ENCODE measurements at places on chromosomes 5 and 9.

GRCh38 chr9:130899051-130899748 lies 2.6 kb upstream of the QRFP start:
- no peak for DNase-seq

DNA sequence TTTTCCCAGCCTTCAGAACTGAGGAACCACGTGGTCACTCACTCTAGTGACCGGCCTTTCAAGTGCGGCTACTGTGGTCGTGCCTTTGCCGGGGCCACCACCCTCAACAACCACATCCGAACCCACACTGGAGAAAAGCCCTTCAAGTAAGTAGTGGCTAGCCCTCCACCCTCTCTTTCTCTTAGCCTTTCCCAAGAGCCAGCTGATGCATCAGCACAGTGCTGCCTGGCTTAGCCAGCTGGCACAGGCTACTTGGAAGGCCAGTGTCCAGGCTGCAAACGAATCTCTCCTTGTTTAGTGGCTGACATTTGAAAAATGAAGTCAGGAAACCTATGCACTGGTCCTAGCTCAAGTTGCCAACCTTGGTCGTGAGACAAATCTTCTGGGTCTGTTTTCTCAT lies 91.1 kb downstream of the PRDM6 start:
- no peak for DNase-seq

- DNase-seq = no peak
Observed at GRCh38 chr9:4065054-4065453, 234.8 kb downstream of the GLIS3 start.

DNA sequence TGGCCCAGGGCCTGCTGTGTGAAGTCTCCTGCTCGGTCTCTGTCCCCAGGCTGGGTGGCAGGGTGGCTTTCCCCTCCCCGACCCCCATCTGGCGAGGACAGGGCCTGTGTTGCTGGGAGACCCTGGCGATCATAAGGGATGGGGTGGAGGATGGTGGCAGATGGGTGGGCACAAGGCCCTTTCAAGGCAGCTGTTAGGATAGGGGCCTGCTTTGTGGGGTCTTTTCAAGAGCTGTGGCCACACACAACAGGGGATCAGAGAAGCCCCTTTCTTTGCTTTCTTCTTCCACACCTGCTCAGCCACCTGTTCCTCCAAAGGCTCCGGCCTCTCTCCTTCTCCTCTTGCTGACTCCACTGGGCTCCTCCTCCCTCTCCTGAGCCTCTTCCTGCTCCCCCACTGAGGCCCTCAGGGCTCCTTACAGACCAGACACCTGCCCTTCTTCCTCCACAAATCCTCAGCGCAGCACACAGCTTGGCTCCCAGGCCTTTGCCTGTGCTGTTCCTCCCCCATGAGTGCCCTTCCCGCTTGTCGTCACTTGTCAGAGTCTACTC lies 15.0 kb upstream of the NEURL1B start:
- DNase-seq = no peak

- peak; percentile 24 for DNase-seq
Observed at GRCh38 chr9:110923601-110924000, 114.7 kb downstream of the LPAR1 start.

- no peak for DNase-seq
Observed at GRCh38 chr9:110763568-110763967, 95.0 kb downstream of the MUSK start.

DNA sequence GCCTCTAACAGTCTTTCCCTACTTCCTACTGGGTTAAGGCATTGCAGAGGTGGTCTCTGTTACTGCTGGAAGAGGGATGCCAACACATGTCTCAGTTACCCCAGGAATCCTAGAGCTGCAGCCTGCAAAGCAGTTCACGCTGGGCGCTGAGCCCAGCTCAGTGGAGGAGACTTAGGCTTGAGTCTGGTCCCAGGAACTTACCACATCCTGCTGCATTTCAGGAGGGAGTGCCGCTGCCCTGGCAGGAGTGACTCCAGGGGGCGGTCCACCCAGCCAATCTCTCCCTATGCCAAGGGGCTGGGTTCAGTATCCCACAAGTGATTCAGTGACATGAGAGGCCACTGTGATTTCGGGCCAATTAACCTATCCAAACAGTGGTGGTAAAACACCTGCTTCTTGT lies 7.6 kb downstream of the TTC16 start:
- no peak for DNase-seq

- no peak for DNase-seq
Observed at GRCh38 chr5:168734620-168735300, 155.6 kb upstream of the PANK3 start.

DNA sequence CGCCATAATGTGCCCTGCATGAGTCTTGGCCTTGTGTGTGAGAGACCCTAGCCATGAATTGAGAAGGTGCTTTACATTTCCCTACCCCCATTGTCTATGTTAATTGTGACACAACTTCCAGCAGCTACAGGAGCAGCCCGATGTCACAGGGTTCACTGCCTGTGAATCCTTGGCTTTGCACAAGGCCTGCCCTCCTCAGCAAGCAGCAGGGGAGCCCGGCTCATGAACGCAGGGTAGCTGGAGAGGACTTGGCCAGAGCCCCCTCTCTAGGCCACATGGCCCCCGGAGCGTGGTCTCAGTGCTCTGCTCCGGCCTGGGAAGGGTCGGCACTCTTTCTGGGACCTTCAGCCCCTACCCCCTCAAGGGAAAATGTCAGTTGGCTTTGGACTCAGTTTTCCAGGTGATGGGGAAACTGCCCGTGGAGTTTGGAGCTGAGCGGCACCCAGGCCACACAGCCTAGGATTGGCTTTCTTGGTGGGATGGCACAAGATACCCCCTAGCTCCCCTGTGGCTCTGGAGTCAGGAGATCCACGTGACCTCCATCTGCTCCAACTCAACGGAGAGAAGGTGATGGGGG lies 160.8 kb downstream of the DAB2IP start:
- DNase-seq = no peak

DNA sequence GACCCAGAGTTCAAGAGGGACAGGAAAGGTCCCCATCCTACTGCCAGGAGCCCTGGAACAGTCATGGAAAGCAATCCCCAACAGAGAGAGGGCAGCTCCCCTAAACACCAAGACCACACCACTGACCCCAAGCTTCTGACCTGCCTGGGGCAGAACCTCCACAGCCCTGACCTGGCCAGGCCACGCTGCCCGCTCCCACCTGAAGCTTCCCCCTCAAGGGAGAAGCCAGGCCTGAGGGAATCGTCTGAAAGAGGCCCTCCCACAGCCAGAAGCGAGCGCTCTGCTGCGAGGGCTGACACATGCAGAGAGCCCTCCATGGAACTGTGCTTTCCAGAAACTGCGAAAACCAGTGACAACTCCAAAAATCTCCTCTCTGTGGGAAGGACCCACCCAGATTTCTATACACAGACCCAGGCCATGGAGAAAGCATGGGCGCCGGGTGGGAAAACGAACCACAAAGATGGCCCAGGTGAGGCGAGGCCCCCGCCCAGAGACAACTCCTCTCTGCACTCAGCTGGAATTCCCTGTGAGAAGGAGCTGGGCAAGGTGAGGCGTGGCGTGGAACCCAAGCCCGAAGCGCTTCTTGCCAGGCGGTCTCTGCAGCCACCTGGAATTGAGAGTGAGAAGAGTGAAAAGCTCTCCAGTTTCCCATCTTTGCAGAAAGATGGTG lies 31.6 kb downstream of the CD180 start:
- DNase-seq = no peak

DNA sequence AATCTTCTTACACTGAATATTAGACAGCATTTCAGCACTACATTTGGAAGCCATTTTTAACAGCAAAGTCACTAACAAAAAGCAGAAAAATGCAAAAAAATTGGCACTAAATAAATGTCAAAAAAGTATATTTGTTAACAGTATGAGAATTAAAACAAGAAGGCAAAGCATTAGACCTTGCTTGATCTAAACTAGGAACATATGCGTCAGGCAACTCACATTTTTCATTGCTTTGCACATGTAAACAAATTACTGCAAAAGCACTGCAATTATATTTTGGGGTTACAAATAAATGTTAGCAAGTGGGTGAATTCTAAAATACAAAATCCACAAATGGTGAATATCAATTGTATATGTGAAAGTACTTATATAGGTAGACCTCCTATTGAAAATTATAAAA lies 49.0 kb upstream of the RAPGEF6 start:
- DNase-seq = no peak

DNA sequence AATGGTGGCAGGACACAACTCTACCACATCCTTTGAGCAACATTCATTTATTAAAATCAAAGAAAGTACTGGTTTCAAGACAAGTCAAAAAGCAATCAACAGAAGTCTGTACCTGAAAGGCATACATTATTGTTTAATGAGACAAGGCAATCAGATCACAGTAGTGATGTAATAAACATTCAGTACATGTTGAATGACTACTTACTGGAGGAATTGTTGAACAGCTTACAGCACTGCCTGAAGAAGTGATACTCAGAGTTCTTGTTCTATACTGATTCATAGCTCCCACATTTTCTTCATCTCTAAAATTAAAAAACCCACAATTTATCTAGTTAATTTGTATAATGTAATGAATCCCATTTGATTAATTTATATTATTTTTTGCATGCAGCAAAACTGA lies 18.2 kb downstream of the RIOK2 start:
- no peak for DNase-seq

DNA sequence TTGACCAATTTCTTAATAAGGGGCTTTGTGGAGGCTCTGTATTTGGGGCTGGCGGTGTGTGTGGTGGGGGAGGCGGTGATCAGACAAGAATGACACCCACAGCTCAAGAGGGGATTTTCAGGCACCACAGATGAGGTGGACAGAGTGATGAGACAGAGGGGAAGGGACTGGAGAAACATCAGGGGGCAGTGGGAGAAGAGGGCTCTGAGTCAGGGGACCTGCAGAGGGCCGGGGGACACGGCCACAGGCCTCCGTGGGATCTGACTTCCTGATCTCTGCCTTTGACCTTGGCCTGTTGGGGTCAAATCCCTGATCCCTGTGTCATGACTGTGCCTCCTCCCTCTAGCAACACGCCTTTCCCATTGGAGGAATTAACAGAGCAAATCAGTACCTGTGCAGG lies 197.7 kb downstream of the C9orf50 start:
- no peak for DNase-seq

DNA sequence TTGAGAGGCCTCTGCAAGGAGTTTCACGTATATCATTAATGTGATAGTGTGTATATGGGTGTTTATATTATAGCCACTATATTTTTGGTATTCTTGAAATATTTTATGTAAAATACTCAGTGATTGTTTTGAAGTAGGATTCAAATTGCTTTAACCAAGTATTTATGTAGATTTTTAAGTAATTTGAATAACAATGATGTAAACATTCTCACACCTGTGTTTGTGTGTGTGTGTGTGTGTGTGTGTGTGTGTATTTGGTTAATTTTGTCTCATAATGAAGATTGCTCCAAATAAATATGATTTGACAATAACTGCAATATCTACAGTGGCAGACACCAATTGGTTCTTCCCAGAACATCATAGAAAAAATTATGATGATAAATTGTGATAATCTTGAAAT lies 293.4 kb downstream of the CD180 start:
- no peak for DNase-seq

- no peak for DNase-seq
Observed at GRCh38 chr9:2178034-2178734, 163.0 kb downstream of the SMARCA2 start.

- peak; percentile 43 for DNase-seq
Observed at GRCh38 chr5:149887622-149888183, 56.9 kb downstream of the PDE6A start.

- no peak for DNase-seq
Observed at GRCh38 chr9:104448036-104448435, 56.0 kb upstream of the OR13F1 start.

- no peak for DNase-seq
Observed at GRCh38 chr5:133381571-133382365, 230.6 kb downstream of the FSTL4 start.

DNA sequence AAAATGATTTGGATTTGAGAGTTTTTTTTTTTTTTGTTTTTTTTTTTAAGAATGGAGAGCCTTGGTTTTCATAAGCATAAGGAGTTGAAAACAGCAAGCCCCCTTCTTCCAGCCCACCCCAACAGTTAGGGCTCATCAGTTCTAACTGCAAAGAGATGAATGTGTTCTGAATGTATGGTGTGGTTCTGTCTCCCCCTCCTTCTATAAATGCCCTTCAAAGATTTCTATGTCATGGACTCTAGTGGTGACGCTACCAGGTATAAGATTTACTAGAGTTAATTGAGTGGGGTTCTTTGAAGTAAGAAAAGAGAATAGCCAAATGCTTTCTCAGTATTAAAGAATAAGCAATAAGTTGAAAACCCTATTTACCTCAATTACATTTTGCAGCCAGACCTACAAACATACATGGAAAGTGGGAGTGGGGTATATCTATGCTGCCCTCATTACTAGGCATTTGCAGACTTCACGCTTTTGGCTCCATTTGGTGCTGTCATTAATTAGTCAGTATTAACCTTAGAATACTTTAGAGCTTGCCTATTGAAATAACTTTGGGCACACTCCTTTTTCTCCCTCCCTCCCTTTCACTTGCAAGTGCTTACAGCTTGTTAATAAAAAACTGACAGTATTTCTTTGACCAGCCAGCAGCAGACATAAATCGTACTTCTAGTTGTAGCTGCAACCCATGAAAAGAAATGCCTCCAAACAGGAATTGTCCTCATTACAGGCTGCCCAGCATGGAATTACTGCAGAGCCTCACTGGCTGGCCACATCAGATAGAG lies 667.2 kb upstream of the ZNF608 start:
- no peak for DNase-seq

GRCh38 chr5:108379722-108380530 lies 2.0 kb downstream of the FBXL17 start:
- no peak for DNase-seq

DNA sequence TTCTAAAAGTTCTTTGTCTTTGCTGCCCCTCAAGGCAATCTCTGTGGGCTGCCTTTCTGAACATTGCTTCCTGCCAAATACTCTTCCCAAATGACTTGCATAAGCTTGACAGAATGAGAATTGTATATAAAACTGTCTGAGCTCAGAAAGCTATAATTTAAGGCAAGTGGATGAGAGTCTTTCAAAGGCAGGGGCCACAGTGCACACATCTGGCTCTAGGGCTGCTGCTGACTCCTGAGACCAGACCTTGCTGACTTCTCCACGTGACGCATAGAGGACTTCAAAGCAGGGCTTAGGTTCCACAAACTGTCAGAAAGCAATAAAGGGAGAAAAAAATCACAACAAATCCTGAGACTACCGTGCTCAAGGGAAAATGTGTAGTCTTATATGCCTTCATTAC lies 79.4 kb upstream of the DIRAS2 start:
- DNase-seq = peak; percentile 21

DNA sequence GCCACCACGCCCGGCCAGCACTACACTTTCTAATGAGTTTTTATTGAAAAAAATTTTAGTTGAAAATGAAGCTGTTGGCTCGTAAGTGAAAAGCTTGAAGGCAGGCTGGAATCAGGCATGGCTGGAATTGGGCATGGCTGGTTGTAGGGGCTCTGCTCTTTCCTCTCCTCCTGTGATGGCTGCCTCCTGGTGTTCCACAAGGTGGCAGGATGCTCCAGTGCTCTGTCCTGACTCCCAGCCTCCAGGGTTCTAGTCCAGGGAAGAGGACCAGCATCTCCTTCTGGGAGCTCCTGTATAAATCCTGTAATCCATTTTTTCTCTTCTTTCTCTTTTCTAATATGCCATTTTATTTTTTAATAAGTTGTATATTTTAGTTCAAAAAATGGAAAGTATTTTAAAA lies 57.2 kb upstream of the DHFR start:
- no peak for DNase-seq

All from right renal cortex interstitium (tissue), 3 donors.